ENCODE measurements at places on chromosomes 12 and 14.

GRCh38 chr14:52910572-52910971 is 40.3 kb downstream of the FERMT2 start:
- DNase-seq = no peak

- DNase-seq = no peak
Measured at GRCh38 chr12:49086116-49086515, 8.5 kb downstream of the DHH start.

- no peak for DNase-seq
Measured at GRCh38 chr12:44640427-44641190, 235.5 kb downstream of the NELL2 start.

DNA sequence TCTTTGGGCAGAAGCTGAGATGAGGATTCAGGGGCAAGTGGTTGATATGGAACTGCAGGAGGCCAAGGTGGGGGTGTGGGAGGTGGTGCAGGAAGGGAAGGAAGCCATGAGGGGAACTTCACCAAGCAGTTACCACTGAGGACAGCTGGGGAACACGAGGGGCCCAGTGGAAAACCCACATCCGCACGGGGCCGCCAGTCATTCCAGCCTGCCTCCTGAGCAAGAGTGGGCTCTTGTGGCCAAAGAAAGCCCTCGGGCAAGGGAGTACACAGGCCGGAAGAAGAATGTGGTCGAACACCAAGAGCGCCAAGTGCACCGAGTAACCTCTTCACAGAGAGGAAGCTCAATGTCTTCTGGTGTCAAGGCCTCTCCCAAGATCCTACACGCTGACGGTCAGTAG is 252.2 kb upstream of the FOXN3 start:
- no peak for DNase-seq

DNA sequence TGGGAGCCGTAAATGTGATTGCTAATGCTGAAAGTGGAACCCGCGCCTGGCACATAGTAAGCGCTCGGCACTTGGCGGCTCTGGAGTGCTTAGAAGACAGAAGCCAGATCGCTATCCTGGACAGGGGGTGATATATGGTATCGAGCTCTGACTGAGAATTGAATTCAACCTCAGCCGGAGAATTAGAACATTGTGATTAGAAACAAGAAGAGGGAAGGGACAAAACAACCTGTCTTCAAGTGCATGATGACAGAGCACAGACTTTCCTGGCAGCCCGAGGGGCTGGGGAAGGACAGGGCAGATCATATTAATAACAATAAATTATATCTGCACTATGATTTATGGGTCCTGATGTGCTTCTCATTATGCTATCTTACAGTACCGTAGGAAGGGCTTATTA is 66.9 kb upstream of the TBX3 start:
- DNase-seq = no peak

DNA sequence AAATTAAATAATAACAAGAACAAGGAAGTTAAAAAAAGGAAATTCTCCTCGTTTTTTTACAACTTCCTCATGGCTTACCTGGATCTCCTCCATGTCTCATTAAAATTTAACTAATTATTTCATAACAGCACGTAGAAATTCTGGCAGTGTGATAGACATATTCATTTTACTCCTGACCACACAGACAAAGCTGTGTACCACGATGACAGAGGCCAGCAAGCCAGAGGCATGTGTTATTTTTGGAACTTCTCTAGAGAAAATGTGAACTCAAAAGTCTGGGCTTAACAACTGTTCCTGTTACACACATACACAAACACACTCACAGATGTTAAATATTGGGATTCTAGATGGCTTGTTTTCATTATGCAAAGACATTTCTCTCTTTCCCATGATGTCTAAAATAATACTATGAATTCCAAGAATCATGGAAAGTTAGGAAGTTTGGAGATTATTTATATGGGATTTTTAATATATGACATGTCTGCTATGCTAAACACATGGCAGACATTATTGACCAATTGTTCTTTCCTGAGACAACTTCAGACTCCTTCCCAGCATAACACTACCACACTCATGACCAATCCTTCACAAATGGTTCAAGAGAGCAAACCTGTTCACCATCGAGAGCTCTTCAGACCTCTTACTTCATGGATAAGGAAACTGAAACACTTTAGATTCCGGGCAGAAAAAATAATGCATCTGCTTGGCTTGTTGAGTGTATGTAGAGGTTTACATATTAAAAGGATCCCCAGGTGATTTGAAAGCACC is 158.7 kb downstream of the DACT1 start:
- DNase-seq = no peak

- no peak for DNase-seq
Measured at GRCh38 chr12:62640910-62641448, 174.4 kb downstream of the MON2 start.

DNA sequence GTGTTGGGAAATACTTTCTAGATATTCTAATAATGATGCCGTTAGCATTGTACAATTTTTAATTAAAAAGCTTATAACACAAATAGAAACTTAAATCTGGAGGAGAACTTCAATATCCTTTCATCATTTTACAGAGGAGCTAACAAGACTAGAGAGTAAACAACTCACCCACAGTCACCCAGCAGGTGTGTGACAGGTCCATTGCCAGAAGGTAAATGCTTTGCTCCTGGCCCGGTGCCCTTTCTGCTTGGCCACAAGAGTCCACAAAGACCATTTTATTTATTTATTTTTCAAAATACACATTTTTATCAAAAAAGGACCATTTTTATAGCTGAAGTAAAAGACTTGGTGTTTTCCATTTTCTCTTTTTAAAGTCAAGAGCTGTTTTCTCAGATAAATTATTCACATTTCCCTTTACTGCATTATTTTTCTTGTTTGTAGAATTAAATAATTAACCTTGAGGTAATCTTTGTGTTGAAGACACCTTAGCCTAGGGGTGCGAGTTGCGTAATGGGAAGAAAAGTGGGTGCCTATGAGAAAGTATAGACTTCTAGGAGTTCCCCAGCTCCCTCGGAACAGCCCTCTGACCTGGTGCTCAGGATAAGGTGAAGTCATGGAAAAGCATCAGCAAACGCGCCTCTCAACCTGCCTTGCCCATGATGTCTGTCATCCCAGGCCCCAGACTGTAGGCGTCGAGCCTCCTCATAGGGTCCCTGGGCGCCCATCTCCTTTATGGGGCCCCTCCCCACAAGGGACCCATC is 26.3 kb upstream of the AMIGO2 start:
- DNase-seq = no peak

- no peak for DNase-seq
Measured at GRCh38 chr12:8956073-8956472, 6.6 kb upstream of the M6PR start.

DNA sequence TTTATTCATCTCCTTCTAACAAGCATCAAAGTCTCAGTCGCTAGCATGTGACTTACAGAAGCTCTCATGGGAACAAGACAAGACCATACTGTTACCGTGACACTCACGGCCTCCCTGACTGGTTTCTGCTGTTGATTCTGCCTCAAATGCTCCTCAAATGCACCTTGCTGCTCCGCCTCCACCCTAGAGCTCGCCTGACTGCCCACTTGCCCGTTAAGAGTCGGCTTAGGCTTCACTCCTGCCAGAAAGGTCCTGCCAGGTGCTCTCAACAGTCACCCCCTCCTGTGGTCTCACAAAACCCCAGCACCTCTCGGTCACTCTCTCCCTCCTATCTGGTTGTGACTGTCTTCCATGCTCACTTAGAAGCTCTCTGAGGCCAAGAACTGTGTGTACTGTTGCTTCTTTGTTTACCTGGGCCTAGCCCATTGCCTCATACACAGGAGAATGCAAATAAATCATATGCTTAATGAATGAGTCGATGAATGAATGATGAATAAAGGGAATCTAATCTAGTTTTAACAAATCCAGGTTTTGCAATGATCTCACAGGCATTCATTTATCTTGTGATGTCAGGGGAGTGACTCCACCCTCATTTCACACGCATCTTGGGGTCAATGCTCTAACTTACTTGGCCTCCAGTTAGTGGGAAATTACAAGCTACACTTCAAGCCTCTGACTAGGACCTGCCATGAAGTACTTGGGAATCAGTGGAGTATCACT is 41.3 kb downstream of the SSH1 start:
- no peak for DNase-seq

DNA sequence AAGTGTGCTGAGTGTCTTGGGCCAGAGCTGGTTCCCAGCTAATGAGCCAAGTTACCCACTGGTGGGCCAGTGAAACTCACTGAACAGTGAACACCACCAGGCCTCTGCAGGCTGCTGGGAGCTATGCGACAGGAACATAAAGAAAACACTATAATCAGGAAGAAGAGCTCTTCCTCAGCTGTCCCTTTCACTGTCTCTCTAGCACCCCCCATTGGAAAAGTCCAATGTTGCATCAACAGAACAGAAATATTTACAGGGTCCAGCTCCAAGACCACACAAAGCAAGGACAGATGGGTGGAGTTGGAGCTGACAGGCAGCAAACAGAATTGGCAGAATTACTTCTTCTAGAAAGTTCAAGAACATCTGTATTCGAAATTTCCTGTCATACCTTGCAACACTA is 903.6 kb upstream of the TMEM132C start:
- DNase-seq = peak; percentile 78

GRCh38 chr12:79333144-79333543 is 357.6 kb downstream of the PAWR start:
- DNase-seq = no peak

GRCh38 chr14:73787486-73788316 is 63.9 kb upstream of the PTGR2 start:
- peak; percentile 69 for DNase-seq

DNA sequence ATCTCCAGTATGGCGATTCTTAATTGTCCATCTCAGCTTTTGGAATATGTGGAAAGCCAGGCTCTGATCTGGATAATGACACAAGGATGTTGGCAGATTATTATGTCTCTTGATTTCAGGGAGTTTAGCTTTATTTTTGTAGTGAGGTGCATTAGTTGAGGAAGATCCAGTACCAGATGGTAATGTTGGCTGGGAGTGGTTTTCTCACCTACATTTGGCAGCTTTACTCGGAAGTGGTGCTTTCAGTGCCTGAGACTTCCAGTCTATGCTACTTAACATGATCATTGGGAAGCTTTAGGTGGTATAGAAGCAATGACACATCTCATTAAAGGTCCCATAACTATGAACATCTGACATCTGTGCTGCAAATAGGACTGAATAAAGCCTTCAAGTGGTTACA is 7.5 kb downstream of the SLC15A5 start:
- DNase-seq = no peak

GRCh38 chr14:56471056-56471455 is 108.5 kb upstream of the TMEM260 start:
- DNase-seq = no peak

GRCh38 chr14:85528080-85528896 is 1.7 kb upstream of the FLRT2 start:
- peak; percentile 8 for DNase-seq

GRCh38 chr12:29783773-29784666 is at the start of gene TMTC1:
TSS of gene TMTC1 (minus strand) at chr12:29783942. CDS start at chr12:29783751, 191 bp downstream.
- no peak for DNase-seq

DNA sequence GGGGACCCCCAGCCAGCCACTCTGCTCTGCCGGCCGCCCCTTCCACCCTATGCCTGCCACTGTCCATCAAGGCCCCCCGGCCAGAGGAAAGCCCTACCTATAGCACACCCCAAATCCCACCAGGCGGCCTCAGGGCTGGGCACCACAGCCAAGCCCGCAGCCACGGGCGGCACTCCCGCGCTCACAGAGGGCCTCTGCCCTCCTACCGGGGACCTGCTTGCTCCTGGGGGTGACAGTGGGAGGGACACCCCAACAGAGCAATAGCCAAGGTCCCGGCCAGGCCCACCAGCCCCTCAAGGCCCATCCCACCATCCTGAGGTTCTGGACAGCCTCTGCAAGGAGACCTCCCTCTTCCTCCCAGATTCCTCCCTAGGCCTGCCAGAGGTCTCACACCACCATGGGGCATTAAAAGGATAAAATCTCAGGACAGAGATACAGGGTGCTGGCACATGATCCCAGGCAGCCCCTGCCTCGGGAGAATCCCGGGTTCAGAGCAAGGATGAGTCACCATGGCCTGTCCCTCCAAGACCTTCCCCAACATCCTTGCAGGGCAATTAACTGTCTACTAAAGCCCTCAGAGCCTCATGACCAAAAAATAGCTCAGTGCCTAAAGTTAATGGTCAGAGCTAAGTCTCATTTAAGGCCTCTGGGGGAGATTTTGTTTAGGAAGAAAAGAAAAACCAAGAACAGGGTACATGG is 17.1 kb downstream of the CCDC85C start:
- no peak for DNase-seq

- no peak for DNase-seq
Measured at GRCh38 chr12:45433441-45433868, 217.6 kb downstream of the ANO6 start.

- no peak for DNase-seq
Measured at GRCh38 chr14:100981809-100982208, 78.3 kb upstream of the RTL1 start.
